Right atrium auricular region (tissue), 2 donors: ENCODE measurements at places on chromosomes 3 and 15.

DNA sequence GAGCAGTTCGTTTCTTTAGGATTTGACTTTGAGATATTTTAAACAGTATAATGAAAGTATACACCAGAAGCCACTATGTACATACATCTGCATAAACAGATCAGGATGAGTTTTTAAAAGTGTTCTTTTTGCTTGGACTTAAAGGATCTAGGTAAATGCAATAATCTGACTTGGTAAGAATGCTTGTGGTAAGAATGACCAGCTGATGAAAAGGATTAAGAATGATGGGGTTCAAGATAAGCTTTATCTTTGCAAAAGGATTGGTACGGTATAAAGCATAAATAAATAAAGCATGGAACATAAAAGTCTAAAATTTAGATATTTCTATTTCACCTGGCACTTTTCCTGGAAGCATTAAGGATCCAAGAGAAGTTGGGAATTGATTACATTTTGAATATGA is 9.8 kb upstream of the MME start:
- no peak for DNase-seq

DNA sequence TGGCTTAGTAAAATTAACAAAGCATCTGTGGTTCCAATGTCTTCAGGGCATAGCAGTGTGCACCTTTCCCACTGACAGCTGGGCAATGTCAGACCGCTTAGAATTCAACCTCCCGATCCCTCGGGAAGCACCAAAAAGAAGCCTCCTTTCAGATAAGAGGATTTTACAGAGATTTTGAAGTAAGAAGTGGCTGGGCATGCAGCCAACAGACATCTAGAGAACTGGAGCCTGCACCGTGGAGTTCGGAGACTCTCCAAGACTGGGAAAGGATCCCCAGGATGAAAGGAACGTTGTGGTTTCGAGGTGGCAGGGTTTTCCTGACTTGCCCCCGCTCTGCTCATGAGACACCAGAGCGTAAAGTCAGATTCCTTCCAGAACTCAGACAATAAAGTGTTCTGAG is 5.3 kb downstream of the FAM174B start:
- no peak for DNase-seq

GRCh38 chr3:135237371-135238143 is 442.5 kb downstream of the EPHB1 start:
- no peak for DNase-seq

DNA sequence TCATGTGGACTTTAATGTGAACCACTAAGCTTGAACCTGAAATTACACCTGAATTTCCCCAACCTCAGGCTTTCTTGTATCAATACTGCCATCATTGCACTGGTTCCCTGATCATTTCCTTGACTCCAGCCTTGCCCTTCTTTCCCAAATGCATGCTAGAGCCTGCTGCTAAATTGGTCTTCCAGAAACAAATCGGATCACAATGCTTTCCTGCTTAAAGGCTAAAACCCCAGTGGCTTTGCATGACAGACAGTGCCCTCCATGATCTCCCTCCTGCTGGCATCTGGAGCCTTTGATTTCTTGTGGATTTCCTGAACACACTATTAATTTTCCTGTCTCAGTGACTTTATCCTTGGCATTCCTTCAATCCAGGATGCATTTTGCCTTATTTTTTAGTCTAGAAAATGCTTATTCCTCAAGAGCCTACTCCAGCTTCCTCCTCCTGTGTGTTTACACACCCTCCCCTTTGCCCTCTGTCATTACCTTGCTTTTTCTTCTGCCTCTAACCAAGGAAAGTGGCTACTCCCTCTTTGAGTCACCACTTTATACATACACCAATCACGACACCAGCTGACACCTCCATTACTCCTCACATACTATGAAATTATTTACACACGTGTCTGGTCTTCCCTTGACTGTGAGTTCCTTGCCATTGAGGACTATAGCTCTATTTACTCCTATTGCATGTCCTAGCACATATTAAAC is 214.6 kb downstream of the KCNAB1 start:
- DNase-seq, result no peak

GRCh38 chr3:150871192-150871591 is 34.0 kb downstream of the MINDY4B start:
- no peak for DNase-seq

- DNase-seq, result no peak
Observed at GRCh38 chr15:35740761-35741160, 194.8 kb upstream of the DPH6 start.

DNA sequence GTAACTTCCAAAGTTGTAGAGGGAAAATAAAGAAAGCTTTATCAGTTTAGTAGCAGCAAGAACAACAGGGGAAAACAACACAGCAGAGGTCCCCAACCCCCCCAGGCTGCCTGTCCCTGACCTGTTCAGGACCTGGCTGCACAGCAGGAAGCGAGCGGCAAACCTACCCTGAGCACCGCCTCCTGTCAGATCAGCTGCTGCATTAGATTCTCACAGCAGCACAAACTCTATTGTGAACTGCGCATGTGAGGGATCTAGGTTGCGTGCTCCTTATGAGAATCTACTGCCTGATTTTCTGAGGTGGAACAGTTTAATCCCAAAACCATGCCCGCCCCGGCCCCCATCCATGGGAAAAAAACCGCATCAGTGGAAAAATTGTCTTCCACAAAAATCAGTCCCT is 40.3 kb downstream of the USP50 start:
- DNase-seq, result no peak
